Inflammatory macrophage treated with lipopolysaccharide for 1 hour (primary cell): ENCODE measurements at places on chromosomes 12 and 14.

DNA sequence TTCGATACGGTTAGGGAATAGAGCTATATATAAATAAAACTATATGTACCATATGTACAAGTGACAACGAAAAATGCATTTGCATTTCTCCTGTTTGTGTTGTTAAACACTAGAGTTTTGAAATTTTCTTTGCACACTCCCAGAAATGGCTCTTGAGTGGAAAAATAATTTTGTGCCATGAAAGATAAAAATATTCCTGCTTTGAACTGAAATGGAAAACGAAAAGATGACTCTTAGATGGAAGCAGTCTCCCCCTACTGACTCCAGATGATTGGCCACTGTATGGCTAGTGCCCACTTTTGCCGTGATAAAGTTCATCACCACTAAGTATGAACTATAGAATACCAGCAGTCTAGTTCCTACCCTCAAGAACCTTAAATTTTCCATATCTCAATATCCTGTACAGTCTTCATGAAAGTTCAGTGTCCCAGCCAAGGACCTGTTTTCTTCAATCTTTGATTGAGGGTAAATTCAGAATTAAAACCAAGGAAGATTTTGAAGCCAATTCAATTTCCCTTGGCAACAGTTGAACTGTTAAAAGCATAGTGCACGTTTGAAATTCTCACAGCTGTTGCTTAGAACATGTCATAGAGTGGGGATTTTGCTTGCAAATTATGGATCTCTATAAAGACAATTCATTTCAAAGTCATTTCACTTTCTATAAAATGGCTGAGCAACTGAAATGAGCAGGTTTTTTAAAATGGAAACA, 1.6 kb upstream of the PPP2R5E start:
- no peak for DNase-seq

GRCh38 chr12:78128211-78128610, 297.5 kb downstream of the NAV3 start:
- DNase-seq, result no peak

DNA sequence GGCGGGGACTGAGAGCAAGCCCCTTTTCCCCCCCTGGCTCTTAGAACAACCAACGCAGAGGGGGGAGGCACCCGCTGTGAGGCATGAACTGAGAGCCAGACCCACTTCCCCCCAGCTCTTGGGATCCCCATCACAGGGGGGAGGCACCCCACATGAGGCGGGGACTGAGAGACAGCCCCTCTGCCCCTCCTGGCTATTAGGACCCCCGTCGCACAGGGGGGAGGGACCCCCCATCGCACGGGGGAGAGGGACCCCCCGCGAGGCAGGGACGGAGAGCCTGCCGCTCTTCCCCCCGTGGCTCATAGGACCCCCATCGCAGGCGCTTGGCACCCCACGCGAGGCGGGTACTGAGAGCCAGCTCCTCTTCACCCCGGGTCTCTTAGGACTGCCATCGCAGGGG, 195.8 kb upstream of the PZP start:
- DNase-seq, result no peak

GRCh38 chr12:11673666-11674461, 24.4 kb downstream of the ETV6 start:
- DNase-seq, result peak; percentile 50

DNA sequence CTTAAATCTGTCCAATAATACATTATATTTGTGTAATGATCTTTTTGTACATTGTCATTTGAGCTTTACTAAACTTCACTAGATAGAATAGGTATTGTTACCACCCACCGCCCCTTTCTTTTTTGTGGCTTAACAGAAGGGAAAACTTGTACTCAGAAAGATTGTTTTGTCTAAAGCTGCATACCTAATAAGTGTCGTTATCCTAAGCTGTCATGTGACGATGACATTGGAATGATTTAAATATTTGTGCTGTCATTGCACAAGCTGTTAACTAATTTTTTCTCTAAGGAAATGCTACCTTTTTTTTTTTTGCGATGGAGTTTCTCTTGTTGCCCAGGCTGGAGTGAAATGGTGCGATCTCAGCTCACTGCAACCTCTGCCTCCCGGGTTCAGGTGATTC, 3.6 kb downstream of the DIP2B start:
- peak; percentile 40 for DNase-seq

GRCh38 chr14:52117111-52117832, 48.4 kb upstream of the NID2 start:
- DNase-seq, result no peak

DNA sequence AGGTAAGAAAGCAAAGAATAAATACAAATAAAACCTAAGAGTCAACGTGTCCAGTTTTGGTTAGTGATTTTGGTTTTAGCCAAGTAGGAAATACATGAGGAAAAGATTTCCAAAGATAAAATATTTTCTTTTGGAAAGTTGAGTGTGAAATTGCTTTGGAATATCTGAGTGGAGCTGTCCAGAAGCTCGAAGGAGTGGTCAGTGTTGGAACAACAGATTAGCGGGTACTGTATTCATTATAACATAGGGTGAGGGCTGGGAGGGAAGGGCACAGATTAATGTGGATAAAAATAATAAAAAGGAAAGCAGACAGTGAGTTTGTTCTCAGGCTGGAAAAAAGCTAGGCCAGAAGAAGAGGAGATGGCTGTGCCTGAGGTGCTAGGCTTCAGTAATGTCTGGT, 101.5 kb upstream of the SLCO1C1 start:
- no peak for DNase-seq

- DNase-seq, result no peak
Measured at GRCh38 chr12:120183211-120183631, 11.3 kb downstream of the GCN1 start.

DNA sequence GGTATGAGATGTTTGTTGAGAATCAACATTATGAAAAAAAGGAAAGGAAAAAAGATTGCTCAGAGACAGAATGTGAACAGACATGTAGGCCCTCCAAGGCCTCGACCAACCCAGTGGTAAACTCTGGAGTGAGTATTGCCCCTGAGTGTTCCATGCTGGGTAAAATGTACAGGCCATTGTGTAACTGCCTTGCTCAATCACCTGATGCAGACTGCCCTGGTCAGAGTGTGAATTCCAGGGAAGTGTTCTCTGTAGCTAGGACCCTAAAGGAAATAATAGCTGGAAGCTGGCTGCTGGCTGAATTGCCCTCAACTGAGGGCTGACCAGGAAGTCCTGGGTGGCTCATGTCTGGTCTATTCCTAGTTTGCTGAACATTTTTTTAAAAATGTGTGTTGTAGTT, 1081.4 kb upstream of the LRFN5 start:
- no peak for DNase-seq

- no peak for DNase-seq
Measured at GRCh38 chr12:1212526-1212925, 221.5 kb downstream of the ERC1 start.

- DNase-seq, result peak; percentile 10
Measured at GRCh38 chr14:99670361-99671234, 13.5 kb upstream of the CYP46A1 start.

DNA sequence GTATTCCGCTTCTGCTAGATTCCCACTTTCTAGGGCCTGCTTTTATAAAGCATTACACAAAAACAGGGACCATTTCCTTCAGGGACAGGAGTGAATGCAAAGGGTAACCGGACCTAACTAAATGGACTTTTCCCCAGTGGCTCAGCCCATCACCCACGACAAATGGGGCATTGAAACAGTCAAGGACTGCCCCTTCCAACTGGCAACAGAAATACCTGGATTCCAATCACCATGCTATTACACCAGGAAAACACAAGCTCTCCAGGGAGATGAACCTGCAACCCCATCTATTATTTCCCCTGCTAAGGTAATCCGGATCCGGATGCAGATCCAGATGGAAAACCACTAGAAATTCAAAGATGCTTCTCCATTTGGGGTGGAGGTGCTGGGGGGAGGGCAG, 1.0 kb downstream of the MPHOSPH9 start:
- no peak for DNase-seq
